Naive thymus-derived CD8-positive, alpha-beta T cell (primary cell): ENCODE measurements at places on chromosomes 7 and 10. TPM values are rescaled to one million over a fixed set of nuclear protein-coding genes. Genes with fewer than 3 reads are reported as not detected.

The SPDYE6 gene
- total RNA-seq, result not detected

The GPNMB gene
- 5.9 TPM for total RNA-seq

The CACNB2 gene
- not detected for total RNA-seq

The IGFBP1 gene
- total RNA-seq, result not detected

The PON1 gene
- not detected for total RNA-seq
